ENCODE measurements at places on chromosomes 3 and 15.

DNA sequence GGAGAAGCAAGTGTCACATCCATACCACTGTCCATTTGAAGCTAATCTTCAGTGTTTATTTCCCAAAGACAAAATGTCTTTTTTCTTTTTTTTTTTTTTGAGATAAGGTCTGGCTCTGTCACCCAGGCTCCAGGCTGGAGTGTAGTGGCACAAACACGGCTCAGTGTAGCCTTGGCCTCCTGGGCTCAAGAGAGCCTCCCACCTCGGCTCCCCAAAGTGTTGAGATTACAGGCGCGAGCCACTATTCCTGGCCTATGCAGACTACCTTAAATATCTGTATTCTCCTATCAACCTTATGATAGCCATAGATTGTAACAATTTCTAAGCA lies 27.7 kb upstream of the VPS33B start:
- no peak for DNase-seq

DNA sequence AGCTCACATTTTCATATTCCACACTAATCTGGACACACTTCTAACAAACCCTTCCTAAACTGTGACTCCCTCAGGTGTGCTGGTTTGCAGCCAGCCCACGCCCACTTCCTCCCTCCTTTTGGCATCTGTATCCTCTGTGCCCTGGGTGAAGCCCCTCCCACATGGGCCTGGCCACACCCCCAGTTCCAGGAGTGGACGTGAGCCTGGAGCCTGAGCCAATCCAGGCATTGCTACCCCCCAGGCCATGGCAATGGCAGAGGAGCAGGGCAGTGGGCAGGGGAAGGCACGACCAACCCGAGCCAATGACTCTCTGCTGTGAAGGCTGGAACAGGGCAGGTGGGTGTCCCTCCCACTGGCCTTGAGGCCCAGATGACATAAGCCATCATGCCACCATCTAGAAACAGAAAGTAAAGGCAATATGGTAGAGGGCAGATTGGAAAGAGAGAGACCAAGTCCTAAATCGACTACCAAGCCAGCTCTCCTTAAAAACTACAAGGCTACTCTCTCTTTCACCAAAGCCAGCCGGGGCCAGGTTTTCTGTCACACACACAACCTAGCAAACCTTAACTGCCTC lies 18.6 kb downstream of the FAM174B start:
- DNase-seq, result peak; percentile 92

GRCh38 chr3:97970956-97971620 lies 1.1 kb downstream of the RIOX2 start:
- DNase-seq, result no peak

- no peak for DNase-seq
Measured at GRCh38 chr3:30776186-30776815, 118.2 kb downstream of the GADL1 start.

- DNase-seq, result no peak
Measured at GRCh38 chr15:57619746-57620145, 28.0 kb downstream of the MYZAP start.

DNA sequence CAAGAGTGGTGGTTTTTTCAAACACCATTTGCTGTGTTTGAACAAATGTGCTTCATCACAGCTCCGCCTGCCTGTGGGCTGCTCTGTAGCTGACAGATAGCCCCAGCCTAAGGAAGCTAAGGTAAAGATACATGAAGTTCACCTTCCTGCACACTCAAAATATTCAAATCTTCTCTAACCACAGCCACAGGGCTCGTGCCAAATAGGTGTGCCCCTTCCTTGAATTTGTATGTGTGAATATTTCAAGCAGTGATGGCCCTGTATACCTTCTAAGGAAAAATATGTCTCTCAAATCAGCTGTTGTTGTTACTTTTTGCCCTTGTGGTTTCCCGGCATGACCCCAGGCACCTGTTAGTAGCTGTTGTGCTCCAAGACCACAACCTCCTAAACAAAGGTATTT lies 92.8 kb downstream of the CCNL1 start:
- DNase-seq, result peak; percentile 14

DNA sequence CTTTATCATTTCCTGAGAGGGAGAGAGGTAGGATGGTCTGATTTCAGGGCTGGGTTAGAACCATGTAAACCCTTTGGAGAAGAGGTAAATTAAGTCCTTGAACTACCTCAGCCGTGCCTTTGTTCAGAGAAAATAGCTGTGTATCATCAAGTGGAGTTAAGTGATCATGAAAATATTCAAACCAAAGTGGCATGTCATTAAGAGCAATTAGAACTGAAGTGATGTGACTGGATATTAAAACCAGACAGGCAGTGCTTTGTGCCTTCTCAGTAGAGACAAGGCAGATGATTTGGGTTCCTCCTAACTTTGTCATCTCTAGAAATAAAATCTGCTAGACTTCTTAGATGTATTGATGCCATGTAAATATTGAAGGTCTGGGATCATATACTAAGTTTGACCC lies 171.5 kb downstream of the IL5RA start:
- DNase-seq, result no peak

DNA sequence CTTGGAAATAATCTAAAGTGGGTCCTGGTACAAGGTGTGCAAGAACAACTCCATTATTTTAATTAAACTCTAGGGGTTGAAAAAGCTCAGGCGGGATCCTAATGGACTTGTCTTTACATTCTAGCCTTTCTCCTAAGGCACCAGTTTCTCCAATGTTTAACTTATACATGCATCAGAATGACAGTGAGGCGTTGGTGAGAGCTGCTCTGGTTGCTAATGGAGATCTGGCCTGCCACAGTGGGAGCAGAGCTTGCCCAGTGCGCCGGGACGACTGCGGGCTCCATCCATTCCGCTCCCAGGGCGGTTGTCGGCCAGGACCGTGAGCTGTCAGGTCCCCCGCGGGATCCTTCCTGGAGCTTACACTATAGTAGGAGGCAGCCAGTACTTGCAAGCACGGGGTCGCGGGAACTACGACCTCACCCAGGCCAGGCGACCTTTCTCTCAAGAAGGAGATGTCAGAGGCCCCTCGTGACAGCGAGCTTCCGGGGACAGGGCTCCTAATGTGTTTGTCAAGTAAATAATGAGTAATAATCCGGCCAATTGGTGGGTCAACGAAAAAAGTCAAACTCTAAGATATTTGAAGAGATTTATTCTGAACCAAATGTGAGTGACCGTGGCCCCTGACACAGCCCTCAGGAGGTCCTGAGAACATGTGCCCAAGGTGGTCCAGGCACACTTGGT lies 991 bp upstream of the HIGD1A start:
- peak; percentile 10 for DNase-seq

DNA sequence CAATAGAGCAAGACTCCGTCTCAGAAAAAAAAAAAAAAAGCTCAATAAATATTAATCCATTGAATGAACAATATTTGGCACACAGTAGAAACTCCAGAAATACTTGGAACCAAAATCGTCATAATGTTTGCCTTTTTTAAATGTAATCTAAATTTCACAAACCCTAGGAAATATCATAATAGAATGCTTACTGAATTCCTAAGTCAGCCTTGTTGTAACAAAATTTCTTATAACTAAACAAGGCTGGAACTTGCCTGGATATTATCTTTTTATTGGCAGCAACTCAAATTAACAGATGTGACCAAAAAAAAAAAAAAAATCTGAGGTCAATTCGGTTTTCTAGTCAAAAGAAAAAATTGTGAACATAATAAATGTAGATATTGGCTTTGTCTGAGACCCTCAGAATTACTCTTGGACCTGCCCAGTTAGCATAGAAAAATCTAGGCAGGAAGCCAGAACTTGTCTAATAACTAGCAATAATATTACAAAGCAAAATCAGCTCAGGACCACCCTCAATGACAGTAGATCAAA lies 33.3 kb downstream of the GABPB1 start:
- no peak for DNase-seq

DNA sequence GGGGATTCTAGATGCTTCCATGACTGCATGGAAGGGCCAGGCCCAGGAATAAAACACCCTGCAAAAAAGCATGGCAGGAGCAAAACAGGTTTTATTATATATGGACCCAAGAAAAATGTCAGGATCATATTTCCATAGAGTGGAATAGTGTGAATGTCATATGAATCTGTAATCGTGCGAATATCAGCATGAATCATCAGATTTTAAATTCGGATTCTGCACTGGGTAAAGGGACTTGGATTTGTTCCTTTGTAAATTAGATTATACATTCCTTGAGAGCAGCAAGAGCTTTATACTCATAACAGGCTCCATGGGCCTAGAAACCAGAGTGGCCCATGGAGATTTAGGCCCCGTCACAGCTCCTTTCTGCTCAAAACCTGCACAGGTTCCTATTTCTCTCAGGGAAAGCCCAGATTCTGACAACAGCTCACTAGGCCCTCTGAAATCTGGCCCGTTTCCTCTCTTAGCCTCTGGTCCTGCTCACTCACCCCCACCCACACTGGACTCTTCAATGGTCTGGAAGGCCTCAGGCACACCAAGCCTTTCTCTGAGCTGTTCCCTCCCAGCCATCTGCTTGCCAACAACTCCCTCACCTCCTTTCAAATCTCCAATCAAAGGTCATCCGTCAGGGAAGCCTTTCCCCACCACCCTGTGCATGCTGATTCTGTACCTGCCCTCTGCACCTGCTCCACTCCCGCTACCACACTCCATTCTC lies 76.0 kb downstream of the FEM1B start:
- no peak for DNase-seq

All from SHP77 (cell line).